ENCODE measurements at places on chromosomes 12 and 14. TPM values are rescaled to one million over a fixed set of nuclear protein-coding genes. Genes with fewer than 3 reads are reported as not detected.

SLC11A2 gene
- 22.2 TPM for total RNA-seq

PITPNM2 gene
- total RNA-seq = 20.2 TPM

BBOF1 gene
- total RNA-seq = 4.0 TPM

HIGD1C gene
- total RNA-seq = not detected

PIP4K2C gene
- total RNA-seq = 40.2 TPM

PLEK2 gene
- 25.9 TPM for total RNA-seq

GLIPR1L1 gene
- total RNA-seq = not detected

RNFT2 gene
- 2.8 TPM for total RNA-seq

KRT74 gene
- total RNA-seq = not detected

SMCO2 gene
- 0.36 TPM for total RNA-seq

KRT79 gene
- total RNA-seq = not detected
